ENCODE measurements at places on chromosomes 12 and 14.

- DNase-seq, result no peak
Measured at GRCh38 chr12:12613344-12613743, 1.7 kb downstream of the CREBL2 start.

DNA sequence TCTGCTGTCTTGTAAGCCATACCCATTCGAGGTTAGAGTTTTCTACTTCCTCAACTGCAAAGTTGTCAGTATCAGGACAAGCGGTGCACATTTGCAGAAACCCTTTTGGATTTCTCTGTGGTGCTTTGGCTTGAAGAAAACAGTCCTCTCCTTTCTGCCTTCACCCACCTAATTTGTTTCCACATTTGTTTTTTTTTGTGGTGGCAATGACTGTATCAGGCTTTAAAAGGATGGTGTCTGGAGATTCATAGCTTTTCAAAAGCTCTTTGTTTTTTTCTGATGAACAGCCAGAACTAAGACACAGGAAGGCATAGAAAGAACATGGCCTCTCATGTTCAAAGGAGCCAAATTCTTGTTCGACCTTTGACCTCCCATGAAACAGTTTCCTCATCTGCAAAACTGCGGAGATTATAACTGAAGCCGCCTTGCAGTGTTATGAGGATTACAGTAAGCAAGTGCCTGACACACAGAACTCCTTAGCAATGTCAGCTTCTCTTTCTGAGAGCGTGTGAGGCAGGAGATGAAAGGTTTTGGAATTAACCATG is 270.6 kb upstream of the TBX3 start:
- DNase-seq, result no peak

- DNase-seq, result no peak
Measured at GRCh38 chr14:31990183-31990857, 86.8 kb upstream of the ARHGAP5 start.

- DNase-seq, result no peak
Measured at GRCh38 chr14:38187528-38187927, 20.2 kb upstream of the SSTR1 start.

GRCh38 chr12:56898938-56899337 is 35.3 kb downstream of the SDR9C7 start:
- DNase-seq, result no peak

- no peak for DNase-seq
Measured at GRCh38 chr12:724194-724855, 28.1 kb upstream of the WNK1 start.

- DNase-seq, result no peak
Measured at GRCh38 chr12:123801573-123802178, 39.6 kb downstream of the DNAH10 start.

Data from stimulated activated CD8-positive, alpha-beta memory T cell treated with anti-CD3 and anti-CD28 coated beads, Interleukin-4, amount 100 ng/mL, for 4 hours (primary cell).